Left ventricle myocardium inferior (tissue), 1 donor: ENCODE measurements at places on chromosomes 4 and X. TPM values are rescaled to one million over a fixed set of nuclear protein-coding genes. Genes with fewer than 3 reads are reported as not detected.

- DNase-seq, result no peak
Measured at GRCh38 chrX:67585401-67585800, 41.6 kb downstream of the AR start.

DNA sequence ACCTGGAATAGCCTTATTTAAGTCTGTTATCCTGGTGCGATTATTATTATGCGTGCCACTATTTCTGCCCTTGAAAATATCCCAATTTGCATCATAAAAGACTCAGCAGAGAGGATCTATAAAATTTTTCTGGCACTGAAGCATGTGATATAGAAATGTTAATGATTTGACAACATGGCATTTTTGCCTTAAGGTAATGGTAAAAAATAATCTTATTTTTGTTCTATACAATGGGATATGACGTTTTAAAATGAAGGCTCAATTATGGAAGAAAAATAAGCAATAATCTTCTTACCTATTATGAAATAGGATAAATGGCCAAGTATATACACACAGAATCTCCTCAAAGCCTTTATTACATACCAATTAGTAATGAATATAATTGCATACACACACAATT is 113.5 kb downstream of the PDGFC start:
- no peak for DNase-seq

GRCh38 chr4:186627226-186627865 is 72.0 kb upstream of the MTNR1A start:
- DNase-seq, result no peak

- DNase-seq, result no peak
Measured at GRCh38 chrX:129581904-129582303, 41.8 kb downstream of the OCRL start.

GRCh38 chr4:24927049-24927448 is 14.2 kb upstream of the CCDC149 start:
- no peak for DNase-seq

DNA sequence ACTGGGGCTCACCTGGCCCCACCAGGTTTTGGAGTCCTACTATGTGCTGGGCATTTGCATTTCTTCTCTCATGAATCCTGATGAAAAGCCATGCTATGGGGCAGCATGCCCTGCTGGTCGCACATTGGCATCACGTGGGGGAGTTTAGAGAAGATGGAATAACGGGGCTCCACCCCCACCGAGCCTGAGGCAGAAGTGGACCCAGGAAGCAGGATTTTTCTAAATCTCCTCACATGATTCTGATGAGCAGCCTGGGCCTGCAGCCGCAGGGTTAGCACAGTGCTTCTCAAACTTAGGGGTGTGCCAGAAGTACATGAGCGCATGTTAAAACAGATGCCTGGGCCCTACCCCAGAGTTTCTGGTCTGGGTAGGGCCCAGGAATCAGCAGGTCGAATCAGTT is 4.6 kb upstream of the SORCS2 start:
- DNase-seq, result no peak

GRCh38 chrX:47169726-47170515 is 23.7 kb upstream of the UBA1 start:
- DNase-seq, result peak; percentile 47

- peak; percentile 29 for DNase-seq
Measured at GRCh38 chr4:119000400-119000799, 111.7 kb downstream of the SYNPO2 start.

GRCh38 chr4:177791188-177791587 is 349.0 kb upstream of the AGA start:
- no peak for DNase-seq

DNA sequence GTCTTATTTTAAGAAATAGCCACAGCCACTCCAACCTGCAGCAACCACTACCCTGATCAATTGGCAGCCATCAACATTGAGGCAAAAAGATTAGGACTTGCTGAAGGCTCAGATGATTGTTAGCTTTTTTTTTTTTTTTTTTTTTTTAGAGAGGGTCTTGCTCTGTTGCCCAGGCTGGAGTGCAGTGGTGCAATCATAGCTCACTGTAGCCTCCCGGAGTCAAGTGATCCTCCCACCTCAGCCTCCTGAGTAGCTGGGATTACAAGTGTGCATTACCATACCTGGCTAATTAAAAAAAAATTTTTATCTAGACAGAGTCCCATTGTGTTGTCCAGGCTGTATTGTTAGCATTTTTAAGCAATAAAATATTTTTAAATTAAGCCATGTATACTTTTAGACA is 26.5 kb downstream of the RHOH start:
- no peak for DNase-seq

DNA sequence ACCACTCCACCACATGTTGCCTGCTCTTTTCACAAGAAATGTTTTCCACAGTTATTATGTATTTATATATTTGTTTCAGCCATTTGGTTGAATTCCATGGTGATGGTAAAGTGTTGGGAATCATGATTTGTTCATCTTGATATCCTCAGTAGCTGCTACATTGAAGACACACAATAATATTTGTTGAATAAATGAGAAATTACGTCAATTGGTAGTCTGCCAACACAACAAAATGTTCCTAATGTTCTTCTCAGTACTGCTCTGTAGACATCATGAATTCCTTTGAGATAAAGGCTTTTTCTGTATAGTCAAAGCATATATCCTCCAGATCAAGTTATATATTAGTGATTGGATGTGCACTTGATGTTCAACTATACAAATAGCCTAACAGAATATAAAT is 29.5 kb downstream of the CXXC4 start:
- DNase-seq, result no peak

GRCh38 chrX:25737540-25737939 is 400.6 kb upstream of the MAGEB18 start:
- no peak for DNase-seq

DNA sequence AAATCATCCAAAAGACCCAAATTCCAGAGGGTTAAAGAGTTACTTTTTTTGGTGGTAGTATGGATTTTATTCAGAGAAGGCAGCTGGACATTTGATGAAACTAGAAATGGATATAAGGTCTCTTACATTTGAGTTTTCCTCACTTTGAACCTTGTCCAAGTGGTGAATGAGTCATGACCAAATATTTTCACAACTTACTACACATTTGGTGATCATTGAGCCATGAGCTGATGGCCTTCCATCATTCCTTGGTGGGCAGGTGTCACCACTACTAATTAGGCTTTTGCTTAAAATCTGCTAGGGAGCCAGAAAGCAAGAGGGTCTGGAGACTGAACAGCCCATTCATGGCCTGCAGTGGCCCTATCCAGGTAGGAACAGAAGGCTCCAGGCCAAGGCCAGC is 620.2 kb upstream of the INTU start:
- no peak for DNase-seq

DNA sequence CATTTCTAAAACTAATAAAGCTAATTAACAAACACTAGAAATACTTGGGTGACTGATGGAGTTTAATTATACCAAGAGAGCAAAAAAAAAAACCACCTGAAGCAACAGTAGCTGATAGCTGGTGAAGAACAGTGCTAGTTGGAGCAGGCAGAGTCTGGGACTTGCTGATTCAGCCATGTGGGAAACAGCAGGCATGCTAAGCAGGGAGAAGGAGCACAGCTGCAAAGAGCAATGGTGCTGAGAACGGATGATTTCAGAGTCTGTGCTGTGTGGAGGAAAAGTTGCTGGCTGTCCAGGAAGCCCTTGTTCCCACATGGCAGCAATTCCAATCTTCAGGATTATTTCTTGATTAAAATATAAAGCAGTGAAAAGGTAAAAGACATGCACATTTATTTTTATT is 68.8 kb downstream of the NPY1R start:
- DNase-seq, result no peak

DNA sequence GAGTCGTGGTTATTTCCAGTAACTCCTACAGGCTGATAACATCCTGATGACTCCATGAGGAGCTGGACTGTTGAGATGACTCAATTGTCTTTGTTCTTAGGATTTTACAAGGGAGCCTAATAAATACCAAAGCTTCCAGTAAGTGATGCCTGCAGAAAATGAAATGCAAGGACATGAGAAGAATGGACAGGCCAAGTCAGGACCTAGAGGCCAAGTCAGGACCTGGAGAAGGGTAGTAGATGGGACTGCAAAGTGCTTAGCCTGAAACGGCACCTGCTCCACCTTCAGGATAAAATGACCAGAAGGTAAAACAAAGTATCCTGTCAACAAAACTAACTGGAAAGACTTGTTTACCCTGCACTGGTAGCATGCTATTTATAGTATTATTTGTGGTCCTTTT is 6.4 kb upstream of the SLC10A6 start:
- DNase-seq, result no peak

Gene SPATA18
- total RNA-seq, result 1.6 TPM

Gene FGFBP2
- 1.2 TPM for total RNA-seq

Gene EDA2R
- 1.7 TPM for total RNA-seq

Gene IL2
- total RNA-seq, result not detected

Gene UGT2B17
- not detected for total RNA-seq

Gene IQSEC2
- total RNA-seq, result 17.1 TPM
